HTR-8/SVneo (cell line): ENCODE measurements at places on chromosomes 2 and 18.

DNA sequence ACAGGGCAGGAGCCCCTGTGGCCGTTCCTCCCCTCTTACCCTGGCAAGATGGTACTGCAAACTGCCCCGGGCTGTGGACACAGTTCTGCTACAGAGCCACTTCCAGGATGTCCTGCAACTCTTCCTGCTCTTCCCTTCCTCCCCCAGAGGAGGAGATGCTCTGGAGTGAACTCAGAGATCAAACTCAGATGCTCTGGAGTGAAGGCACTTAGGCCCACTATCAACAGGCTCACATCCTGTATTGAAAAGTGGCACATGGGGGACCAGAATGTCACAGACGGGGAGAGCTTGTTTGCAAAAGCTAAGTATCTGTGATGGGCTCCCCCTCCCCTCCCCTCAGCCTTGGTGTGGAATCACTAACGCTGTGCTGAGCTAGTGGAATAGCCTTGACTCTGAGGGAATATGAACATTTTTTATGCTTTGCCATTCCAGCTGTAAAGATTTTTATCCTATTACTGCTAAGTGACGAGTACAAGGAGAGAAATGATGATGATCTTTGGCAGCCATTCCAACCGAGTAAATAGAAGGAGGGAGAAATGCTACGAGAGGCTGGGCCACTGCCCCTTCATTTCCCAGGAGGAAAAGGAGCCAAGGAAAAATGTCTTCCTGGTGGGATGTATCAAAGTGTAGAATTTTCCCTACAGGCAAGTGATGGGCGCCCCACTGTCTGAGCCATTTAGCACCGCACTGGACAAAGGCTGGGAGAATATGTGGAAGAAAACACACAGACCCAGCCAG is 152.6 kb downstream of the GALNT14 start:
- DNase-seq, result no peak

GRCh38 chr18:6744816-6745455 is 15.4 kb downstream of the ARHGAP28 start:
- DNase-seq, result no peak

DNA sequence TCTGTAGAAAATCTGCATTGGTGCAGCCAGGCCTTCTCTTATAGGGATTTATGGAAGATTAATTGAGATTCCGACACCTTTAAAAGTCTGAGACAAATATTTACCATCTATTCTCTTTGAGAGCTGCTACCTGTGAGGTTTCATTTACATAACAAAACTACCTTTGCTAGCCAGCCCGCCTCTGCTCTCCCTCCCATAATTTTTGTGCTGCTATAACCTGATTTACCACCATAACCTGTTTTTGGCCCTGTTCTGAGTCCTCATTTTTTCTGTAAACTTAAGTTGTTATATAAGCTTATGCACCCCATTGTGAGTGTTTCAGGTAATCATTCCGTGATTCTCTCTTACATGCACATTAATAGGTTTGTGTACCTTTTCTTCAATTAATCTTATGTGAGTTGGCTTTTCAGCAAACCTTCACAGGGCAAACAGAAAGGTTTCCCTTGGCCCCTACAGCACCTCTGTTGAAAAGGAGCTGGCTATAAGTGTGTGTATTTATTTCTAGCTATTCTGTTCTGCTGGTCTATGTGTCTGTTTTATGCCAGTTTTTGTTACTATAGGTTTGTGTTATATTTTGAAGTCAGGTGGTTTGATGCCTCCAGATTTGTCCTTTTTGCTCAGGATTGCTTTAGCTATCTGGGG is 114.9 kb upstream of the XIRP2 start:
- DNase-seq, result no peak

DNA sequence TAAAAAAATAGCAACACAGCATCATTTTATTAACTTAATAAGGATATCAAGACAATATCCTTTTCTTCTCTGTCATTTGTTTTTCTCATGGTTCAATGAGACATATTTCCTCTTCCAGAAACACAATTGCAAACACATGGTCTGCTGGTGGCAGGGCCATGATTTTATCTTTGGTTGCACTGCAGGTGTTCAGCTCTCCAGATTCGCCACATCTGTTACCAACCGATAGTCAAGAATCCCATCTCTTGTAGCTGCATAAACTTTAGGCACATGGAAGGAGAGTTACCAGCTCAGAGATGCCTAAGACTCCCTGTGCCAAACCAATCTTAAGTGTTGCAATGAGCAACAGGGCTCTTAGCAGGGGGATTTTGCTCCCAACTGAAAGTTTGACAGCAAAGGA is 1303.2 kb upstream of the CELF4 start:
- DNase-seq, result no peak

DNA sequence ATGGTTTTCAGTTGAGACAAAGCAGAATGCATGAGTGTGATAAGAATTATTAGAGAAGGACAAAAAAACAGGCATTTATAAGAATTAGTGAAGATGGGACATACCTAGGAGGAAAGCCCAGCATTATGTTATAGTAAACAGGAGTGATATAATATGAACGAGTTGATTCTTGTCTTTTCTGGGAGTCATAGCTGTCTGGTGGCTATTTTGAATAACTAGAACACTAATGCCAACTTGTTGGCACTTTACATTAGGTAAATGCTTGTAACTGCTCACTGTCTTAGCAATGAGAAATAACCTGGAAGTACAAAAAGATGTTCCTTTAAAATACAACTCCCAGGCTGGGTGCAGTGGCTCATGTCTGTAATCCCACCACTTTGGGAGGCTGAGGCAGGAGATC is 540.8 kb upstream of the SPHKAP start:
- no peak for DNase-seq

GRCh38 chr2:189821953-189822748 is 37.9 kb downstream of the PMS1 start:
- peak; percentile 21 for DNase-seq

GRCh38 chr2:1781291-1782080 is 37.2 kb upstream of the PXDN start:
- no peak for DNase-seq

- no peak for DNase-seq
These were observed 131.5 kb downstream of the CAPN13 start for GRCh38 chr2:30675758-30676157.

GRCh38 chr2:38466876-38467767 is 90.0 kb upstream of the ATL2 start:
- no peak for DNase-seq

- no peak for DNase-seq
These were observed 124.4 kb downstream of the TTC27 start for GRCh38 chr2:32752205-32752604.

DNA sequence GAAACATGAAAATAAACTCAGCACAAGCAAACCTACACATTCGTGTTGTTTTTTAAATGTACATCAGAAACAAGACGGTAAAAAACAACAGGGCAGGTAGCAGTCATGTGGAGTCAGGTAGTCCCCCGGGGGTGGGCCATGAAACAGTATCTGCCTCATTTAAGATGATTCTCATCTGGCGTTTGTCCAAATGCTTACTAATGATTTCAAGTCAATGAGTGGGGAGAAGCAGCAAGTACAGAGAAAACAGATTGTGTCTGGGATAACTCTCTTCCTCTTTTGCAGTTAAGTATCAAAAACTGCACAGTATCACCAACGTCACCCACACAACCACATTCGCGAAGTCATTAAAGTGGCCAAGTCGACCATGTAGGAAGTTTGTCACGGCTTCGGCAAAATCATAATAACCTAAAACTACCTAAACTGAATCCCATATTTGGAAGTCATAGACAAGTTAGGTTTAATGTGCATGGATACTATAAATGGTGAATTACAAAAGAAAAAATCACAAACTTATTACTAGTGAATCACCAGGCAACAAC is 1.3 kb downstream of the LAPTM4A start:
- DNase-seq, result no peak

- DNase-seq, result no peak
These were observed 5.9 kb upstream of the ATP5MC3 start for GRCh38 chr2:175187378-175187777.

DNA sequence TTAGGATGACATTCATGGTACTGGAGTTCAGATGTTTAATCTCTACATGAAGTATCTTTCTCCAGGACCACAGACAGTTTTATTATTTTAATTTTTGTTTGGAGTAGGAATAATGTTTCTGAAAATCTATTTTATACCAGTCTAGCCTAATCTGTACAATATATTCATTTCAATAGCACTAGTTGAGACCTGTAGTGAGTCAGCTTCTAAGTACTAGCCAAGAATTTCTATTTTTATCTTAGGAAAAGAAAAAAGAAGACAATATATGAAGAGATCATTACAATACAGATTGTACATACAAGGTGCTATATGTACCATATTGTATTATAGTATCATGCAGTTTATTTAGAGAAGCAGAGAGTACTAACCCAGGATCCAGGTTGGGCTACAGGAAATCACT is 826.9 kb upstream of the PIK3C3 start:
- DNase-seq, result no peak

DNA sequence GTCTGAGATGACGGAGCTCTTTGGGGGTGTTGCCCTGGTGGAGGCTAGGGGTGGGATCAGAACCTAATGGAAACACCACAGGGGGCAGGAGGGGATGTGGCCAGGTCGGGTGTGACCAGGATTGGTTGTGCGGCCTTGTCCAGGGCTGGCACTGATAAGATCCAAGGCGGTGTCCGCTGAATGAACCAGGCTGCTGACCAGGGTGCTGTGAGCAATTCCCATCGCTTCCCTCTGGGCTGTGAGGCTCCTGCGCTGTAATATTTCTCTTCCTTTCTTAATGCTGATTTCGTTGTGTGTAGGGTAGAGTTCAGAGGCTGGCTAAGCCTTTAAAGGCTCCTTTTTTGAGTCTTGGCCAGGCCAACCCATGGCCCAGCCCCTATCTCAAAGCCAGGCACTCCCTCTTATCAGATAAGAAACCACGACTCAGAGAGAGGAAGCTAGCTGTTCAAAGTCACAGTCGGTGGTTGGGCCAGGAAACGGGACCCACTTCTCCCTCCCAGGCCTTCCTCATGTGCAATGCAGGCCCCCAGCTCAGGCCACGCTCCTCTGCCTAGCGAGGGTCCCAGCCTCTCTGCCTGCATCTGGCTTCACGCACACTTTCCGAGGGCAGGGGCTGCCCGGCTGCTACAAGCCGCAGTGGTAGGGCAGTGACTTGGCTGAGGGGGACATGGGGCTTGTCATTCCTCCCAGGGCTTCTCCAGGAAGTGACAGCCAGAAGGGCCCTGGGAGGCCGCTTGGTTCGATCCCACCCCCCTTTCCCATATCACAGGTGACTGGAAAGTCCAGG is 26.0 kb upstream of the FOSL2 start:
- no peak for DNase-seq

DNA sequence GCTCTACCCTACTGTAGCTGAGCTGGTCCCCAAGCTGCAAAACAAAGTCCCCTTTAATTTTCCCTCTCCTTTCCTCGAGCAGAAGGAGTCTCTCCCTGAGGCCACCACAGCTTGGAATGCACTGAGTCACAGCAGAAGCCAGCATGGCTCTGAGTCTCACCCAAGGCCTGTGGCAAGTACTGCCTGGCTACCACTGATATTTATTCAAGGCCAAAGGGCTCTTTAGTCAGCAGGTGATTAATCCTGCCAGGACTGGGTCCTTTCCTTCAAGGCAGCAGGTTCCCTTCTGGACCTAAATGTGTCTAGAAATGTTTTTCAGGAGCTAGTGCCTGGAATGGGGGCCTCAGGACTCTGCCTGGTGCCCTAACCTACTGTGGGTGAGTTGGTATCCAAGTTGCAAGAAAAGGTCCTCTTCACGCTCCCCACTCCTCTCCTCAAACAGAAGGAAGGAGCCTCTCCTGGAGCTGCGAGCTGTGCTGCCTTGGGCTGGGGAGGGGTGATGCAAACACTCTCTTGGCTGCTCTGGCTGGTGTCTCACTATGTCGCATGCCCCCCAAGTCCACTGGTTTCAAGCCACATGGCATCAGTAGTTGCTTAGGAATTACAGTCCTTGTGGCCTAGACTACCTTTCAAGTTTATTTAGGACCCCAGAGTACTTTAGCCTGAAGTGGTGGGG is 53.4 kb downstream of the CD28 start:
- no peak for DNase-seq

GRCh38 chr2:237122214-237122666 is 36.6 kb downstream of the COPS8 start:
- DNase-seq, result peak; percentile 56

- DNase-seq, result no peak
These were observed 138.5 kb downstream of the MEP1B start for GRCh38 chr18:32328379-32328778.

GRCh38 chr2:227507963-227508362 is 36.0 kb downstream of the AGFG1 start:
- no peak for DNase-seq

DNA sequence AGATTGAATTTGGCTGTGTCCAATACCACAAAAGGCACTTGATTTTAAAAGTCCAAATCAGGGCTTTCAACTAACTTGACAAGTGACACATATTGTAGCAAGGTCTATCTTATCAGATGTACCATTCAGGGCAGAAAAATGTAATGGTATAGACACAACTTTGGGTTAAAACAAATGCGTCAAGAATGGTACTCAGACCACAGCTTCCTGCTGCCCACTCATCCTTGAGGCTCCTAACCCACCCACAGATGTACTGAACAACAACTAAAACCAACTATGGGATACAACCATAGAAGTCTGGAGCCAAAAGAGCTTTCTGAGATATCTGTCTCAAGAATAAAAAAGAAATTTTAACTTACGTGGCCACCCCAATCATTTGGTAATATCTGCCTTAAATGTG is 105.2 kb downstream of the RBM43 start:
- DNase-seq, result no peak

DNA sequence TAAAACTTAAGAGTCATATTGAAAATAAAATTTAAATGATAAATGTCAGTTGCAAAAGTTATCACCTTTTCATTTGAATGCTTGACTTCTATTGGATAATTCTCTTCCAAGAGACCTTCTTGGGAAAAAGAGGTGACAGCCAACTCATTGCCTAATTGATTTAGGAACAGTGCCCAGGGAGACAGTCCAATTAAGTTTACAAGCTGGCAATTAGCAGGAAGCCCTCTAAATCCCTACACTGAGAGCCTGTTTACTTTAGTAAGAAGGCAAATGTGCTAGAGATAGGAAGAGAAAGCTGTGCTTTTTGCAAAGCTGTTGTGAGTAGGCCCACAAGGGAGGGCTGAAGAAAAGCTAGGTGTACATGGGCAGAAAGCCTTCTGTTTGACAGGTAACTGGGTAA is 189.1 kb downstream of the WDPCP start:
- no peak for DNase-seq

GRCh38 chr2:10451819-10452218 is 3.7 kb upstream of the ODC1 start:
- no peak for DNase-seq

DNA sequence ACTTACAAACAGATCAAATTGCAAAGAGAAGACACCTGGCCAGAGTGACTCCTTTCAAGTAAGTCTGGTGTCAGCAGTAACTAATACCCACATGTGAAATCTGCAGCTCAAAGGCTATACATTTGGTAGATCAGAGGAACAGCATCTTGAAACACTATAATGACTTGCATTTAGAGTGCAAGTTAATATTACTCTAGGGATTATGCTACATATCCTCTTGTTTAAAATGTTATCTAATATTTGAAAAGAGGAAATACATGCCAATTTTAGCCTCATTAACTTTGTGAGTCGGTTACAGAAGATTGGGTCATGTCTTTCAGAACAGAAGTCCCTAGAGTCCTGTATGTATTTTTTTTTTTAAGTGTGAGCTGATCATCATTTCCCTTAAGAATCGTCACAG is 15.2 kb downstream of the LANCL1 start:
- no peak for DNase-seq

- no peak for DNase-seq
These were observed 291.6 kb downstream of the TNS1 start for GRCh38 chr2:217711188-217711587.

GRCh38 chr2:105224444-105224843 is 17.1 kb upstream of the GPR45 start:
- DNase-seq, result no peak

- no peak for DNase-seq
These were observed 113.2 kb downstream of the ARHGEF4 start for GRCh38 chr2:130949954-130950353.
